ENCODE measurements at places on chromosomes 2 and 18.

GRCh38 chr18:26746826-26747475 lies 118.6 kb downstream of the AQP4 start:
- no peak for DNase-seq

DNA sequence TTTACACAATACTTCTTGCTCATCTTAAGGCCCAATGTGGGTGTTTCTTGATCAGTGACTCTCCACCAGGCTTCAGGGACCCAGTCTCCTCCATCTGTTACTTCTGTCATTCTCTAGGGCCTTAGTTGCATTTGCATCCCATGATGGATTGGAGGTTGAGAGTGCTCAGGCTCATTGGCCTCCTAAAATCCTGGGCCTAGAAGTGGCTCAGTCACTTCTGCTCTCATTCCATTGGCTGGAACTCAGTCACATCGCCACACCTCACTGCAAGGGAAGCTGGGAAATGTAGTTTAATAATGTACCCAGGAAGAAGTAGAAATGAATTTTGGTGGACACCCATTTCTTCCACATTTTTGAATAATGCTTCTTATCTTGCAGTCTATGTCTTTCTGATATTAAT lies 223.5 kb downstream of the HRH4 start:
- no peak for DNase-seq

DNA sequence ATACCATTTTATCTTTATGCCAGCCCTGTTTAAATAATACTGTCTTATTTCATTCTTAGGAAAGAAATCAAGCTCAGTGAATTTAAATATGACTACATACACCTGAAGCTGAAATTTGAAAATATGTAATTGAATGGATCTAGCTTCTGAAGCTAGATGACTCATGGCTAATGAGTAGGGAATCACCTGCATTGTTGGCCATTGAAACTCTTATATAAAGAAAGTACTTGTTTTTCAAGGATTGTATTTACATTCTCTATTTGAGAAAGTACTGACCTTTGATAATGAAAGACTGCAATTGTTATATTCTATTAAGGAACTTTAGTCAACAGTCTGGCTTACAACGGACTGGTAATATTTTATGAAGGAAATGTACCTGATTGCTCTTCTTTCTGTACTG lies 346.7 kb upstream of the LRATD1 start:
- no peak for DNase-seq

GRCh38 chr18:35491700-35492077 lies 6.1 kb downstream of the INO80C start:
- no peak for DNase-seq

DNA sequence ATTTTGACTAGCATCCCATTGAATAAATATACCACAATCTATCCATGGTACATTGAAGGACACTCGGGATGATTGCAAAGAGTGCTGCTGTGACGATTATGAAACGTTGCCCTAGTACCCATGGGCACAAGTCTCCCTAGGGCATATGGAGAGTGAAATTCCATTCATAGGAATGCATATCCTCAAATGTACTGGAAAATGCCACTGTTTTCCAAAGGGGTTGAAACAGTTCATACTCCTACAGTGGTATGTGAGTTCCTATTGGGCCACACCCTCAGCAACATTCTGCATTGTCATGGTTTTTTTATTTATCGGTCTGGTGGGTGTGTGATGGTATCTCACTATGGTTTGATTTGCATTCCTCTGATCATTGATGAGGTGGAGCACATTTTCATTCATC lies 130.6 kb downstream of the TWIST2 start:
- no peak for DNase-seq

DNA sequence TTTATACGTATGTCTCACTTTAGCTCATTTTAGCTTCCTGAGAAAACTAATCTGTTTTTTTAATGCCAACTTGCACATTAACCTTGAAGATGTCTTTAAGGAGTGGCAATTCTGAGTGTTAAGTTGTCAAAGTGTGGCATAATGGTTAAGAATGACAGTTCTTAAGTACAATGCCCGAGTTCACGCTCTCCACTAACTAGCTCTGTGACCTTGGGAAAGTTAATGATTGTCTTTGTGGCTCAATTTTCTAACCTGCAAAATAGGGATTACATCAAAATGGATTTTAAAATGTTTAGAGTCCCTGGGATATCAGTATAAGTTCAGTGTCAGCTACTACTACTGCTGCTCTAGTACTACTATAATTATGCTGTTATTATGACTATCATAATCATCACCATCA lies 409.7 kb downstream of the SOCS6 start:
- no peak for DNase-seq

DNA sequence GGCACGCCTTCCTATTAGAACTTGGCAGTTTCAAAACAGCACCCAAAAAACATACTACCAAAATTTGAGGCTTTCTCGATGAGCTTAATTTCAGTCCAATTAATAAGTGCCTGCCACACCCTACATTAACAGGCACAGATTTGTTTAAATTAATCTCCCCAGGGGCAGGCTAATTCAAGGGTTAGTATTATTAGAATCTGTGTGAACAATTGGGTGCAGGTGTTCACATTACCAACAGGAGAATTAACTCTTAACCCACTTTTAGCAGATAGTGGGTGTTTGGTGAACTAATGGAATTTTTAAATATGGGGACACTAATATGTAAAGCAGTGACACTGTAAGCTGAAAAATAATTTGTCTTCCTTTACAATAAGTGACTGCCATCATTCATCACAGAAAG lies 4.1 kb downstream of the MBD2 start:
- no peak for DNase-seq

- DNase-seq, result no peak
These were observed 1303.1 kb upstream of the DDX18 start for GRCh38 chr2:116511426-116511825.

All from kidney epithelial cell (primary cell).